ENCODE measurements at places on chromosomes 11 and 22. TPM values are rescaled to one million over a fixed set of nuclear protein-coding genes. Genes with fewer than 3 reads are reported as not detected.

DNA sequence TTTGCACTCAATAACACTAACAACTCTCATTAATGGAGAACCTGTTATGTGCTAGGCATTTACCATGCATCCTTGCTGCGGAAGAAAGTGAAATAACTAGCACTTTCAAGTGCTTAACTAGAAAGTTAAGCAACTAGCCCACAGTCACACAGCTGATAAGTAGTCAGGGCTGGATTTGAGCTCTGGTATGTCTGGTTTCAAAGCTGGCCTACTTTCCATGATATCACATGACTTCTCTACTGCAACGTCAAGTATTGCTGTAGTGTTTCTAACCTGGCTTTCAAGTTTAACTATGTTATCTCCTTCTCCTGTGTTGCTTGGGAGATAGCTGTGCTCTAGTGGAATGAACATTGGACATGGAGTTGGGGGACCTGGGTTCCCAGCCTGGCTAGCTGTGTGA lies 12.1 kb downstream of the SLC15A3 start:
- DNase-seq = no peak

Gene MGAT3
- total RNA-seq = 2.5 TPM

DNA sequence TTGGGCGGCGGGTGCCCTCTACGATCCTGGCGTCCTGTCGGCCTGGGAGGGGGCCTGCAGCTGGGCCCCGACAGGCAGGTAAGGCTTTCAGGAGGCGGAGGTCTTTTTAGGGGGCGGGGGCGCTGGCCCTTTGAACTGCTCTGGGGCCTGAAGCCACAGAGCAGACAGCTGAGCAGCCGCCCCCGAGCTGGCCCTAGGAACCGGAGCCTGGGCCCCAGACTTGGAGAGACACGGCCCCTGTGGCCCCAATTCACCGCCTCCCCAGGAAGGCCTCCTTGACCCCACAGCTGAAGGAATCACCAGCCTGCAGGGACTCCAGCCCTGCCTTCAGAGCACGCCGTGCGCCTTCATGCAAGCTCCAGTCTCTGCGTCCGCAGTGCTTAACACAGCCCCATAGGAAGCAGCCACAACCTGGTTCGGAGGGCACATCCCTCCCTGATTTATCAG lies 618 bp upstream of the CERK start:
- DNase-seq = no peak

- DNase-seq = no peak
Measured at GRCh38 chr11:35663408-35663702, 780 bp downstream of the TRIM44 start.

DNA sequence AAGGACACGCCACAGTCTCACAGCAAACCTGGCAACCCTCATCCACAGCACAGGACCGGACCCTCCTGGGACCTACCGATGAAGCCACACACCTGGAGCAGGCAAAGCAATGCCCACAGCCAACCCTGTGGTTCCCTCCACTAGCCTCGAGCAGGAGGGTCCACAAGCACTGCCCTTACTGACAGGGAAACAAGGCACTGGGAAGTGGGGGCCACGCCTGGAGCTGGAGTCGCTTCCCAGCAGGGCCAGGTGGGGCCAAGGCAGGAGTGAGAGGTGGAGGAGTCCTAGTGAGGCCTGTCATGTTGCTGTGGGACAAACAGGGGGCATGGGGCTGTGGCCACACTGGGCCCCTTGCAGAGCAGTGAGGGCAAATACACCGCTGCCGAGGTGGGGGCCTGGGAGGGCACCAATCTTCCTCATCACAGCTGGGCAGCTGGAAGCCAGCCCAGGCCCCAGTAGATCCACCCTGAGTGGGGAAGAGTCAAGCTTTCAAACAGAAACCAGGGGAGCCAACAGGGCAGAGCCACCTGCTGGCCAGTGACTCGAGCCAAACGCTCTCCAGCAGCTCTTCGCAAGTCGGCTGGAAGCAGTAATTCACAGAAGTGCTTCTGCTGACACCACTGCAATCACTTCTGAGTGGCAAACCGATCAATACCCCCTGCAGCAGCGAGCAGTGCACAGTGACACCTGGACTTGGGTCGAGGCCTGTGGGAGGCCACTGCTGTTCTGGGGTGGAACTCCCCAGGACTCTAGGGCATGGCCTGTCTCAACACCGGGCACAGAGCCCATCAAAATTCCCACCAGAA lies 13.7 kb downstream of the SULT4A1 start:
- no peak for DNase-seq

- DNase-seq = peak; percentile 52
Measured at GRCh38 chr11:117195761-117196160, 3.4 kb upstream of the TAGLN start.

Gene CASP12
- 2.6 TPM for total RNA-seq
